ENCODE measurements at places on chromosomes 7 and 10. TPM values are rescaled to one million over a fixed set of nuclear protein-coding genes. Genes with fewer than 3 reads are reported as not detected.

Gene DYDC2
- total RNA-seq: not detected

Gene PHKG1
- 0.15 TPM for total RNA-seq

Gene VPS37D
- 3.4 TPM for total RNA-seq

Gene DLX5
- not detected for total RNA-seq

Gene ZP3
- 2.8 TPM for total RNA-seq

Gene TBX20
- total RNA-seq: not detected

Gene GSTO2
- 3.1 TPM for total RNA-seq

Gene MINDY4
- 3.3 TPM for total RNA-seq

Gene OR9A2
- not detected for total RNA-seq

Gene NPC1L1
- under 0.01 TPM for total RNA-seq

Gene HOGA1
- total RNA-seq: 1.3 TPM

Gene VWA2
- total RNA-seq: not detected

Gene TMEM72
- not detected for total RNA-seq

Gene CACNB2
- not detected for total RNA-seq

Gene CYP2C19
- total RNA-seq: not detected

Gene ANXA8
- not detected for total RNA-seq

Gene C10orf105
- not detected for total RNA-seq

Gene ADCY1
- total RNA-seq: 20.0 TPM

Gene CHAT
- total RNA-seq: not detected

Gene FANK1
- 1.4 TPM for total RNA-seq
